HFFc6 (cell line): ENCODE measurements at places on chromosomes 12 and 14. TPM values are rescaled to one million over a fixed set of nuclear protein-coding genes. Genes with fewer than 3 reads are reported as not detected.

DNA sequence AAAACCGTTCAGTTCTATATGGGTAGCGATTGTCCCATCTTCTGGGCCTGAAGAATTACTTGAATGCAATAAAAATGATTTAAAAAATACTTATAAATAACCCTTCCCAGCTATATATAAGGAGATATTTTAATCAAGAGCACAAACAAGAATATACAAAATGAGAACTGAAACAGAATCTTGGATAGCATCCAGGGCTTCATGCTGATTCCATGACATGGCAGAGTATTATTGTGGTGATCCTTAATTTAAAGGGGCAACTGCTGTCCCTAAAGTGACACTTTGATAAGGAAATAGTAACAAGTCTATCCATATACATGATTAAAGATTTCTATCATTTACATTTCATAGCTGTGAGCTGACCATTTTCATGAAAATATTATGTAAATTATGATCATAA lies 18.8 kb downstream of the WBP11 start:
- no peaks in the 10 kb centered on the region for H3K27me3 ChIP-seq
- no peak for DNase-seq
- peaks cover 14% of the 10 kb centered on the region for H3K36me3 ChIP-seq
- no peak overlapping the region for H3K4me3 ChIP-seq
- no peak overlapping the region for H3K27ac ChIP-seq

Gene CLEC2A
- not detected in 3 replicates for total RNA-seq

GRCh38 chr12:1297206-1297605 lies 297.2 kb downstream of the FBXL14 start:
- 0 out of 2 replicates have a peak, but pooled peaks cover 3% of the 10 kb centered on the region for H3K27me3 ChIP-seq
- H3K4me3 ChIP-seq: no peak overlapping the region
- peaks cover 20% of the 10 kb centered on the region for H3K4me1 ChIP-seq

DNA sequence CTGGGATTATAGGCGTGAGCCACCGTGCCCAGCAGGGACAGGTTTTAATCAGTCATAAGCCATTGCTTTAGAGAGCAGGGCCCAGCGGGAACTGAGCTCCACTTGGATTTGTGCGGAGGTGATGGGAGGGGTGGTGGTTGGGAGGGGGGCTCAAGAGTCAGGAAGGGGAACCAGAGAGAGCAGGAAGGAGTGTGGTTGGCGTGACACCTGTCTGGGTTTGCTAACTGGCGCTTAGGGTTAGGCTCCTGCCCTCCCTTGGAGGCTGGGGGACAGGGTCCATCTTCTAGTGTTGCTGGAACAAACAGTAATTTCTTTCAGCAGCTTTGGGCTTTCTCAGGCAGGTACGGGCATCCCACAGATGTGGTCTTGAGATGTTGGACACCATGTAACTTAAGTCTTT lies 7.5 kb upstream of the ALDH2 start:
- no peaks in the 10 kb centered on the region for H3K4me1 ChIP-seq
- no peak overlapping the region for H3K27ac ChIP-seq
- no peak for DNase-seq
- no peak overlapping the region for H3K4me3 ChIP-seq

DNA sequence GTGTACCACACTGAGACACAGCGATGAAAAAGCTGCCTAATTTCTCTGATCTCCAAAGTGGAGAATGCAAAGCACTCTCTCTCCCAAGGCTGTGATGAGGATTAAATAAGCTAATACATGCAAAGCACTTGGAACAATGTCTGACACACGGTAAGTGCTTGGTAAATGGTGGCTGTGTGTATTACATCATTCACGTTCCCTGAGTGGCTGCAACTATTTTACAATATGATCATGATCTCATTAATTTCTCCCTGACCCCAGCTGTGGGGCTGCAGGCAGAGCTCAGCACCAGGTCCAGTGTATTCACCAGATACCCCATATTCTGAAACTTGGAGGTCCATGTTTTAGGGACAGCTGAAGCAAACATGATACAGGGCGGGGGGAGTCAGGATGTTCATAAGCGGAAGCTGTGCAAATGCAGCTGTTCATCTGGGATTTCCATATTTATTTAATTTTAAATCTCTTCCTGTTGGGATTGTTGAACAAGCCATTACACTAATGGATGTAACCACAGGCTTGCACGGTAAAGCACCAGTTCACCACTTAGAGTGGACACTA lies 106.4 kb downstream of the CCDC60 start:
- no peaks in the 10 kb centered on the region for H3K4me1 ChIP-seq
- H3K4me3 ChIP-seq: no peak overlapping the region
- no peak overlapping the region for H3K27ac ChIP-seq
- no peak for DNase-seq
- no peaks in the 10 kb centered on the region for H3K36me3 ChIP-seq
